ENCODE measurements at places on chromosomes 7 and 10. TPM values are rescaled to one million over a fixed set of nuclear protein-coding genes. Genes with fewer than 3 reads are reported as not detected.

DNA sequence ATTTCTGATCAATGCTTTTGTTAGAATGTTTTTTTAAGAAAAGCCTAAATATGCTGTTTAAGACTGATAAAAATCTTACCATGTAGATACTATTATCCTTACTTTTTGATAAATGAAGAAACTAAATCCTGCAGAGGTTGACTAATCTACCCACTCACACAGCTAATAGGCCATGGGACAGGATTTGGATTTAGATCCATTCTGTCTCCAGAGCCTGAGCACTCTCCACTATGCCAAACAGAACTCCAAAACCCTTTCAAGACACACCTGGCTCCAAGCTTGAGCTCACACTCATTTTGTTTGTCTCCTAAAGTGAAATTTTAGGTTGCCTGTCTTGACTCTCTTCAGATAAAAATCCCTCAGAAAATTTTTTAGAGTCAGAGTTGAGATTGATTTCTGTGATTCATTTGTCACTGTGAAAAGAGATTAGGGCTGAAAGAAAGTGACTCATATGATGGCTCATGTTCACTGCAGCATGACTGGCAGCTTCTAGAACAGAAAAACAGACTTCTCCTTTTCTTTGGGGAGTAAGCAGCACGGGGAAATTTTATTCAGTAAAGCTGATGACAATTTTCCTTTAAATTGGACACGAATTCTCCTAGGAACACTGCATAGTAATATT lies 132.3 kb upstream of the POT1 start:
- no peak overlapping the region for H3K27ac ChIP-seq
- no peaks in the 10 kb centered on the region for H3K36me3 ChIP-seq
- no peak overlapping the region for H3K4me3 ChIP-seq

The STN1 gene
- total RNA-seq: 23.8 TPM

The INHBA gene
- 2.0 TPM for total RNA-seq

The MNX1 gene
- 0.33 TPM for total RNA-seq

The HOXA3 gene
- total RNA-seq: 6.4 TPM

- no peak for DNase-seq
- H3K27me3 ChIP-seq: no peaks in the 10 kb centered on the region
- H3K4me1 ChIP-seq: no peaks in the 10 kb centered on the region
Observed at GRCh38 chr7:17988858-17989257, 38.8 kb downstream of the PRPS1L1 start.

GRCh38 chr10:132421847-132422751 lies 25.1 kb downstream of the PWWP2B start:
- H3K27ac ChIP-seq: peak overlapping the region; percentile 86
- DNase-seq: no peak
- H3K4me3 ChIP-seq: no peak overlapping the region
- H3K36me3 ChIP-seq: no peaks in the 10 kb centered on the region

DNA sequence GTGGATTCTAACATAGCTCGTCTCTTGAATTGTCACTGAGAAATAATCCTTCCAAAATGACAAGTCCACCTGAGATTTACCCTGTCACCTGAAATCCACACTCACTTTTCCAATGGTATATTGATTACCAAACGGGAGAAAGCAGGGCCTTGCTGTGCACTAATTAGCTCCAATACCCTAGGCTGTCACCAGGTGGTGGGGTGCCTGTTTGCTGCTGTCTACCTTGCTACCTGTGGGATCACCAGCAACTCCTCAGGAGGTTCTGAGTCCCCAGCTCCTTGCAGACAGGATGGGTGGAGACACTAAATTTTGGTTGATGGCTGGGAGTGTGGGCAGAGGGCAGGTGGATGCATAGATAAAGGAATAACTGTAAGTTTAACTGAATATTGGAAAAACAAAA lies 237.2 kb upstream of the ZNF32 start:
- H3K4me3 ChIP-seq: no peak overlapping the region
- H3K27ac ChIP-seq: no peak overlapping the region
- no peaks in the 10 kb centered on the region for H3K36me3 ChIP-seq
- no peaks in the 10 kb centered on the region for H3K4me1 ChIP-seq
- H3K27me3 ChIP-seq: no peaks in the 10 kb centered on the region

DNA sequence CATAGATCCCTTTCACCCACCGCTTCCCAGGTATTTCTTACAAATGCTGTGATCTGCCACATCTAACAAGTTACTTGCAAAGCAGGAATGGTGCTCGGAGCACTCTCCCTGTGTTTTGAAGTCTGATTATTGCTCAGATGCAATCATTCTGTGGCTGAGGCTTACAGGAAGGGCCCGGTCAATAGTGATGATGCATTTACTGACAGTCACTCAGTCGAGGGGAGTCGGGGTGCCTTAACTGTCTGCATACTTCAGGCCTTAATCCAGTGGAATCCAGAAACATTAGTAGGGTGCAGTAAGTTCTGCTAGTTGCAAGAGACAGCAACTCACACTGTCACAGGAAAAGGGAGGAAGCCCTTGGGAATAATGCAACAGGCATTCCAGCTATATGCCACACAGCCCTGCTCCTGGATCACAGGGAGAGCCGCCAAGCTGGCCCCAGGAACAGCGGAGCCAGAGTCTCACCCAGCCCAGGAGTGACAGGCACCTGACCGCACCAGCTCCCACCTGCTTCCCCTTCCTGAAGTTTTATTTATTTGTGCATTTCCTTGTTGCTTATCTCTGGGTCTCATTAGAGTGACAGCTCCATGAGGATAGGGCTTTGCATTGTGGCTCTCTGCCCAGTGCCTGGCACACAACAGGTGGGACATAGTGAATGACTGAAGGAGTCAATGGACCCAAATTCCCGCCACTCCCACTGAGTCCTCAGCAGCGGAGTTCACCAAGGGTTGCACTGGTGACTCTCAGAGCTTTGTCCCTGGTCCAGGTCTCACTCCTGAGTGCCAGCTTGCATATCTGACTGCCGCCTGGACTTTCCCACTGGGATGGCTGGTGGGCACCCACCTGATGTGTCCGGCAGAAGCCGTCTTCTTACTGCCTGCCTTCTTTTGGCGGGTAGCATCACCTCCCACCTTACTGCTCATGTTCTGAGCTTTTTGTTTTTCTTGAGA lies 212.5 kb upstream of the SH2B2 start:
- H3K27me3 ChIP-seq: no peaks in the 10 kb centered on the region
- H3K4me1 ChIP-seq: no peaks in the 10 kb centered on the region
- DNase-seq: peak; percentile 24

The ZNF365 gene
- 1.8 TPM for total RNA-seq

DNA sequence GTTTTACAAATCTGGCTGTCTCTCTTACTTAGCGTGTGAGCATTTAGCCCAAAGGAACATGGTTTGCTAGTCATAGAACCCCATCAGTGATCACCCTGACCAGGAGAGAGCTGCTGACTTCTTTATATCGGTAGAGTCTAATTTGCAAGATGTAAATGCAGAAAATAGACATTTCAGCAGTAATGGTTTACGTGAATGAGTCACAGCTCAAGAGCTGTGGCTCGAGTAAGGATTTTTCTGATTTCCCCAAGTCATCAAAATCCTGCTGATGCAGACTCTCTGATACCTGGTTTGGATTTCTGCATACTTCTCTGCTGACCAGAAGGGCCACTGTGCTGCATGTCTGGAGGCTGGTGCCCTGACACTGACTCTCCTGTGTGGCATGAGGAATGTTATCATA lies 25.7 kb downstream of the NUB1 start:
- H3K4me3 ChIP-seq: no peak overlapping the region
- DNase-seq: no peak
- no peaks in the 10 kb centered on the region for H3K27me3 ChIP-seq
- H3K4me1 ChIP-seq: no peaks in the 10 kb centered on the region

The NCF1 gene
- 6.1 TPM for total RNA-seq

GRCh38 chr10:88082806-88083596 lies 219.6 kb downstream of the PTEN start:
- H3K4me3 ChIP-seq: no peak overlapping the region
- H3K27me3 ChIP-seq: no peaks in the 10 kb centered on the region
- no peaks in the 10 kb centered on the region for H3K4me1 ChIP-seq
- no peaks in the 10 kb centered on the region for H3K36me3 ChIP-seq
- no peak for DNase-seq
